ENCODE measurements at places on chromosomes 11 and 22.

- no peak for DNase-seq
Observed at GRCh38 chr11:129896062-129896461, 684 bp upstream of the NFRKB start.

- no peak for DNase-seq
Observed at GRCh38 chr11:82105331-82105998, 628.2 kb downstream of the FAM181B start.

GRCh38 chr11:11735586-11735985 is 106.2 kb upstream of the USP47 start:
- no peak for DNase-seq

- DNase-seq: no peak
Observed at GRCh38 chr11:121110871-121111724, 10.1 kb downstream of the TECTA start.

DNA sequence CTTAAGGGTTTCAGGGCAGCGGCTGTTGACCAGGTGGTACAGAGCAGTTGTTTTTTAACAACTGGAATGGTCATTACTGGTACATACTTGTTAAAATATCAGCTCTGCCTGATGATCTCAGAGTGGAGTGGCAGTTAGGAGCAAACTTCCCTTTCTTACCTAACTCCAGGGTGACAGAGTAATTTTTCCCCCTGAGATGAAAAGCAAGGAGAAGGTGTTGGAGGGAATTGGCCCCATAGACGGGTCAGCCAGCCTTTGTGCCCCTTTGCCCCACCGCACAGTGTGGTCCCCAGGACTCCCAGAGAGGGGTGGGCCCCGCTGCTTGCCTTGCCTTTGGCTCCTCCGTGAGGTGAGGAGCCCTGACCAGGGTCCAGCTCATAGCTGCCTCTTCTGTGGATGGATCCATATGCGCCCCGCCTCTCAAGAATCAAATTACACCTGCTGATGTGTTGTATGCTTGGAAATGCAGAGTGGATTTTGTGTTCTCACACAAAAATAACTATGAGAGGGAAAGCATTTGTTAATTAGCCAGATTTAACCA is 27.0 kb upstream of the SORL1-AS1 start:
- no peak for DNase-seq

DNA sequence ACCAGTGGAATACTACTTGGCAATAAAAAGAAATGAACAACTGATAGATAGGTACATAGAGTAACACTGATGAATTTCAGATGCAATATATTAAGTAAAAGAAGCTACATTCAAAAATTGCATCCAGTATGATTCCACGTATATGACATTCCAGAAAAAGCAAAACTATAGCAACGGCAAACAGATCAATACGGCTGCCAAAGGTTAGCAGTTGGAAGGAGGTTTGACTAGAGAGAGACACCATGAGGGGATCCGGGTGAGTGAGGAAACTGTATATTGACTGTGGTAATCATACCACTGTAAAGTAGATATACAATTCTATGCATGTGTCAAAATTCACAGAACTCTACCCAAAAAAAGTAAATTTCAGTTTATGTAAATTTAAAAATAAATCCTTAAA is 28.7 kb downstream of the CADM1 start:
- no peak for DNase-seq

GRCh38 chr11:30852091-30852490 is 265.9 kb upstream of the MPPED2 start:
- DNase-seq: no peak

- no peak for DNase-seq
Observed at GRCh38 chr11:9956483-9956882, 292.6 kb downstream of the SWAP70 start.

DNA sequence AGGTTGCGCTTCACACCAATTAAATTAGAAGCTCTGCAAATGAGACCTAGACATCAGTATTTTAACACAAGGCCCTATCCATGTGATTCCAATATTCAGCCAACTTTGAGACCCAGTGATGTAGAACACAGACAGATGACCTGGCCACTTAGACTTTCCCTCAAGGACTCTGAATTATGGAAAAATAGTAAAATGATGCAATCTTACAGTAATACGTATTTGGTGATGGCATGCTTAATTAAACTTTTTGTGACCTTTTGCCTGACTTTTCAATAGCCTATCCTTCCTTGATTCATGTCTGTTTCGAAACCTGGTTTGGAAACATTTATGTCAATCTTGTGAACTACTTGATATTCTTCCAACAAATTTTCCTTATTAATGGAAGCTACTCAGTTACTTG is 521.2 kb downstream of the KCNA4 start:
- no peak for DNase-seq

DNA sequence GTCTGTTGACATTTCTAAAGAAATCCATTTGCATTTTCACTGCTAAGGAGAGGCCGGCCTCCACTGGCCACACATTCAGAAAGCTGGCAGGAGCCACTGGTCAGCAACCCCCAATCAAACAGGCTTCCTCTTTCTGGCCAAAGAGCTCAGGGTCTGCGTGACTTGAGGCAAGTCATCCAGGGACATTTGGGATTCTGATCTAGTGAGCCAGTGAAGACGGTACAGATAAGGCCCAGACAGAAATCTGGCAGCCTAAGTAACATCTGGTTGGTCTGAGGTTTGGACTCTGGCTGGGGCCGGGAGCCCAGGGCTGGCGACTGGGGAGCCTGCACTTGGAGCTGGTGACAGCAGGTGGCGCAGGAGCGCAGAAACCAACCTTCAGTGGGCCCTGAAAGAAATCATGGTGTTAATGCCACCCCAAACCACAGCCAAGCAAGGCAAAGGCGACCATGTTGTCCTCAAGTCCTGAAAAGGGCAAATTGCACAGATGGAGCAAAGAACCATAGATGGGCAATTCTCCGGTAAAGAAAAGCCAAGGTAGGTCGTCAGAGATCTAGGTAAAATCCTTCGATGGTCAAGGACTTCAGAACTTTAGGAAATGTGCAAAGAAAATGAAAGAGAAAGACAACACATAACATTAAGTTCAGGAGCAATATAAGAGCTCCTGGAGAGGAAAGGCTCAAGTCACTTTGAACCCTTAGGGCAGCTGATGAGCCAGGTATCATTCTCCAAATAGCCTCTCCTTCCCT is 99.4 kb upstream of the BLID start:
- DNase-seq: no peak

DNA sequence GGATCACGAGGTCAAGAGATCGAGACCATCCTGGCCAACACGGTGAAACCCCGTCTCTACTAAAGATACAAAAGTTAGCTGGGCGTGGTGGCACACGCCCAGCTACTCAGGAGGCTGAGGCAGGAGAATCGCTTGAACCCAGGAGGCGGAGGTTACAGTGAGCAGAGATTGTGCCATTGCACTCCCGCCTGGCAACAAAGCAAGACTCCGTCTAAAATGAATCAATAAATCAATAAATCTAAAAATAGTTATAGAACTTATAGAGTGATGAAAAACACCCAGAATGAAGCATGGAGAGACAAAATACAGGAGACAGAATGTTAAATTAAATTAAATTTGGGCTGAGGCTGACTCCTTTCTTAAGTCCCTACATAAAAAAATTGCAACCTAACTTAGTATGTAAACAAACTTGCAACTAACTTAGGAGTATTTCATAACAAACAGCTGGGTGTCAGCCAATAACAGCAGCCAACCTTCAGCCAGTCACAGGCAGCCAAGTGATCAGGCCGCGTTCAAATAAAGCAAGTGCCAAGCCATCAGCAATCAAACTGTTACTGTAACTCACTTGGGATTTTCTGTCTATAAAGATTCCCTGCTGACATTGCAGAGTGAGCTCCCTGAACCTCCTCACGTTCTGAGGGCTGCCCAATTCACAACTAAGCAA is 7.3 kb upstream of the TP53AIP1 start:
- DNase-seq: no peak

GRCh38 chr22:49192857-49193250 is 634.8 kb downstream of the BRD1 start:
- DNase-seq: no peak

DNA sequence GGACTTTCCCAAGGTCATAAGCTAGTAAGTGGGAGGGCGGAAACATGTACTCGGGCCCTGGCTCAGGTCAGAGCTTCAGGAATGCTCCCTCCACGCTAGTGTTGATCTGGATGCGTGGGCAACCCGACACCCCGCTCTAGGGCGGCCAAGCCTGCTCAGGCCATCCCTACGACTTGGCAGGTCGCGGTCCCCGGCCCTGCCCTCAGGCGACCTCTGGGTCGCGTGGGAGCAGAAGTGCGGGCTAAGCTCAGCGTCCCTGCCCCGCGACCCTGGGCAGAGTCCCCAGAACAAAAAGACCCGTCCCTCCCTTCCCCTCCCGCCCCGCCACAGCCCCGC is 781 bp upstream of the TEF start:
- DNase-seq: no peak

GRCh38 chr11:83948200-83948599 is 662.0 kb upstream of the CCDC90B start:
- no peak for DNase-seq

GRCh38 chr22:49444781-49445180 is 382.9 kb downstream of the BRD1 start:
- no peak for DNase-seq

GRCh38 chr11:61732705-61733104 is 19.7 kb upstream of the MYRF start:
- no peak for DNase-seq

DNA sequence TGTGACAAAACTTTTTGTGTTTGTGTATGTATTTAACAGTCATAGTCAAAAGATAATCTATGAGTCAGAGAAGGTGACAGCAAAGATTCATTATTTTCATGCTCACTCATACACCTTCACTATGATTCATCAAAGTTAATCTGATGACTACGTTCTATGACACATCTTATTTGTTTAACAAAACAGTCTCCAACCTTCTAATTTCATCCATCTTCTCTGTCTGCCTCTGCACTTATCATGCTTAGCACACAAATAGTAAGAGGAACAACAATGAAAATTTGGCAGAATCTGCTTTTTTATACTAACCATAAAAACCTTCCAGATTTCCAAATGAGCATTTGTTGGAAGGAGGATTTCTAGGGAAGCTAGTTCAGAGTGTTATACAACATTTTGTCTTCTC is 568.9 kb downstream of the LUZP2 start:
- no peak for DNase-seq

- DNase-seq: no peak
Observed at GRCh38 chr11:70155386-70155785, 47.7 kb upstream of the FADD start.

DNA sequence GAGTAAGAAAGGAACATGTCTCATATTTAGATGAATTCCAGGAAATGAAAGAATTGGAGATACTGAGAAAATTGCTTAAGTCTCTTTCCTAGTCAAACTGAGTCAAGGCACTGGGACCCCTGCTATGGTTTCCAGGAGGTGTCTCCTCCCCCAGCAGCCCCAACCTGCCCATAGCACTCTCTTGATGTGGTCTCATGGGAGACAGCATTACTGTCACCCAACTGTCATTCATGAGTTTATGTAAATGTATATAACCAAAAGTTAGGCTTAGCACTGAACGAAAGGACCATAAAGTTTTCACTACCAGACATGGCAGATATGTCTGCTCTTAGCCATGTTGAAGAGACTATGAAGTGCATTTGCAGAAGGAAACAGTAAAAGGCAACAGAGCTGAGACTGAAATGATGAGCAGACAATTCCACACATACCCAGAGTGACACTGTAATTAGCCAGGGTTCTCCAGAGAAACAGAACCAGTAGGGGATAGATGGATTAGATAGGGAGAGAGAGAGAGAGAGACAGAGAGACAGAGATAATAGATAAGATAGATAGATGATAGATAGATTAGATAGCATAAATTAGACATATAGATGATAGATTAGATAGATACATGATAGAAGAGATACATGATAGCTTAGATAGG is 328.1 kb downstream of the BRD1 start:
- DNase-seq: no peak

DNA sequence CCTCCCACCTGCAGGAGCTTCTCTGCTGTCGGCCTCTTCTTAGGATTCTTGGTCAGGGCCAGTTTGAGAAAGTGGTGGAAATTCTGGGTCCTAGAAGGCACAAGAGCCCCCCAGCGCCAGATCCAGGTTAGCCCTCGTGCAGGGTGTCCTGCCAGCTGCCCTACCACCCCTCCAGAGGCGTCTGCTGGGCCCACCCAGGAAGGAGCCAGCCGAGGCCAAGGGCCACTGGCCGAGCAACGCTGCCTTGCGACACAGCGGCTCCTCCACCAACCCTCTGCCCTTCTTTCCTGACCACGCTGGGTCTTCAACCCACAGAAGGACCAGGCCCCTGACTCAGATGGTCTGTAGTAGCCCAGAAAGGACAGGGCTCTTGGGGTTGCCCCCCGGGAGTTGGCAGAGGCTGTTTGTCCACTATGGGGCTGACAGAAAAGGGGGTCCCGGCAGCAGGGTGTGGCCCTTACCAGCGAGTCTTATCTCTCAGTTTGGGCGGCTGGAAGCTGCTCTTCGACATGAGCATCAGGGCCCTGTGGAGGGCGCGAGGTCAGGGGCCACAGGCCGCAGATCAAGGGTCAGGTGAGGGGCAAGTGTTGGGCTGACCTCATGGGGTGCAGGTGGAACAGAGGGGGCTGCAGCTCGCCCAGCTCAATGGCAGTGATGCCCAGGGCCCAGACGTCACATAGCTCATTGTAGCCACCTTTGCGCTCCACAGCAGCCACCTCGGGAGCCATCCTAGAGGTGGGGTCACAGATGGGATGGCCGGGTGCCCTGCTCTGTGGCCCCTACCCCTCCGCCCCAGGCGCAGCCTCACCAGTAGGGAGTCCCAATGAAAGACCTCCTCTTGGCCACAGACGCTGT is 2.5 kb downstream of the MAP4K2 start:
- no peak for DNase-seq

DNA sequence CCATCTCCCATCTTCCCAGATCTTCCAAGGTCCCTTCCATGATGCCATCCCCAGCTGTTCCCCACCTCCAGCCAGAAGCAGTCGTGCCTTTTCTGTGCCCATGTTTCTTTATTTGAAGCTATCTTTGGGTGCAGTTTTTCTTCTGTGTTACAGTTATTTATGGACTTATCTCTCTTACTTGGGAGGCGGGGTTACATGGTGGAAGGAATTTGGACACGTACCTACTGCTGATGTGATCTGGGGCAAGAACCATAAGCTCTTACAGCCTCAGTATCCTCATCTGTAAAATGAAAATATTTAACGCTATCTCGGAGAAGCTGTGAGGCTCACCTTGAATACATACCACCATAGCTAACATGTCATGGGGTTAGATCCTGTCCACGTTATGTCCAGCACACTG is 98.9 kb downstream of the ZBTB16 start:
- DNase-seq: no peak

GRCh38 chr11:74033046-74033445 is 24.2 kb upstream of the UCP3 start:
- no peak for DNase-seq

DNA sequence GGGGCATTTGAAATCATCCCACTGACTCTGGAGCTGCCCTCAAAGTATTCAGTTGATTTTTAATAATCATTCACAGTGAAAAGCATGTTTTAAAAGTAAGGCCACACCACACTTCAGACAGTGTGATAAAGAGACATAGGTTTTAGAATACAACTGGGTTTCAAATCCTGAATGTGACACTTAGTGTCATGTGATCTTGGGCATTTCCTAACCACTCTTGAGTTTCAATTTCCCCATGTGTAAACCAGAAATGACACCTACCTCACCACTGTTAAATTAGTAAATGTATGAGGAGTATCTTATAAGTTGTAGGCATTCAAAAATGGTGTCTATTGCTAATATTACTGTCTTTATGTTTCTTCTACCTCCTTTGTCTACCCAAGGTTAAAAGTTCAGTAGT is 5.4 kb downstream of the TMEM123 start:
- DNase-seq: no peak

GRCh38 chr11:27187848-27188621 is 147.4 kb downstream of the BBOX1 start:
- DNase-seq: no peak

- DNase-seq: no peak
Observed at GRCh38 chr11:32310214-32310601, 125.1 kb downstream of the WT1 start.

GRCh38 chr22:22687638-22688500 is 43.5 kb downstream of the GGTLC2 start:
- DNase-seq: no peak
